COLO829 (cell line): ENCODE measurements at places on chromosomes 2 and 18.

DNA sequence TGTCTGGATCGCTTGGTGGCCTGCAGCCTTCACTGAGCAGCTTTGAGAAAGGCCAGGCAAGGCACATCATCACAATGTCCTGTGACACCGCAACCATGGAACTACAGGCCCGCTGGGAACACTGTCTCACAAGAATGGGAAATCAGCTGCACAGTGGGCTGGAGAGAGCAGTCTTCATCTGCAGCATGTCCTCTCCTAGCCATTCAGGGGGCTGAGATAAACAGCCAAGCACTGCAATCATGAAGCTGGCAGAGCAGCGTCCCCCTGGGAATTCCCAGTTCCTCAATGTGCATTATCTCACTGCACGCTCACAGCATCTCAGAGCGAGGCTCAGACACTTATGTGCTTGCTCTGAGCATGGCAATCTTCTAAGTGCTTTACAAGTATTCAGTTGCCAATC, 1.9 kb downstream of the CMPK2 start:
- DNase-seq = no peak

DNA sequence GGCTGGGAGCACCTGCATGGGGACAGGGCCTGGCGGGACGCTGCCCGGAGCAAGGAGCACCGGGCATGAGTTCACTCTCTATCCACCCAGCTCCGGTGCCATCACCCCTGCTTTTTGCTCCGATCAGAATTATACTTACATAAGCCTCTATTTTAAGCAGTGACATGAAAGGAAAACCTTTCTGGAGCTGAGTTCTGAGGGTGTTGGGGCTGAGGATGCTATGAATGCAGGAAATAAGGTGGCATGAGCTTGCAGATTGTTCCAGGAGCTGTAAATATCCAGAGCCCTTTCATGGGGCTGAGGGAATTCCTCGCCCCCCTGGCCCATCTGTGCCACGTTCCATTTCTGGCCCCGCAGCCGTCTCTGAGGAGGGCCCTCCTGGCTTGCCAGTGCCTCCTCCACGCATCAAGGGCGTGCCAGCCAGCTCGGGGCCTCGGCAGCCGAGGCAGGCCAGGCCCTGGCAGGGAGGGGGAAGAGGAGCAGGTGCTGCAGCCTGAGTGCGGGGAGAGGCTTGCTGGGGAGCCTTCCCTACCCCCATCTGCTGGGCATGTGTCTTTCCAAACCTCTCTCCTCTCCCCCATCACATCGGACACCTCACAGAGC, 91.7 kb upstream of the MCFD2 start:
- DNase-seq = no peak

DNA sequence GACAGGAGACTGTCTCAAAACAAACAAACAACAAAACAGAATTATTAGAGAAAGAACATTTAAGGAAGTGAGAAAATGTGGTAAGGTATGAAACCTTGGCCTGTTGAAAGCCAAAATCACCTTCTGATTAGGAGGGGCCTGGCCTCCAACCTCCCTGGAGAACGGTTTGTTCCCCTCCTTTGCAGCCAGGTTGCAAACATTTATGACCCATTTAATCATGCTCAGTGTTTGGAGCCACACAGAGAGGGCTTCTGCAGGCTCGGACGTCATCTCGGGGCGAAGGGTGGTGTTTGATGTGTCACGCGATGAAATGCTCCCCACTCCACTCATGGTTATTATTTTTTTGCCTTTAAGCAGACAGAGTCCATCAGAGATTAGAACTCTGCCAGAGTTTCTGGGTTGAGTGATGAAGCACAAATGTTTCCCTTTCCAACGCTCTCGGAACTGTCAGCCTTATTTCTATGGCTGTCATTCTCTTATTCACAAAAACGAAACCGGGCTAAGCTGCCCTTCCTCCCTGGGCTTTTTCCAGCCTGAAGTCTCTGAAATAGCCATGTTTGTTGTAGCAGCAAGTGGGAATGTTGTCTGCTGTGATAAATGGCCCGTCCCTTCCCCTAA, 33.6 kb upstream of the ROCK2 start:
- DNase-seq = no peak

- peak; percentile 57 for DNase-seq
These were observed 6.1 kb downstream of the CHMP1B start for GRCh38 chr18:11857177-11857887.

DNA sequence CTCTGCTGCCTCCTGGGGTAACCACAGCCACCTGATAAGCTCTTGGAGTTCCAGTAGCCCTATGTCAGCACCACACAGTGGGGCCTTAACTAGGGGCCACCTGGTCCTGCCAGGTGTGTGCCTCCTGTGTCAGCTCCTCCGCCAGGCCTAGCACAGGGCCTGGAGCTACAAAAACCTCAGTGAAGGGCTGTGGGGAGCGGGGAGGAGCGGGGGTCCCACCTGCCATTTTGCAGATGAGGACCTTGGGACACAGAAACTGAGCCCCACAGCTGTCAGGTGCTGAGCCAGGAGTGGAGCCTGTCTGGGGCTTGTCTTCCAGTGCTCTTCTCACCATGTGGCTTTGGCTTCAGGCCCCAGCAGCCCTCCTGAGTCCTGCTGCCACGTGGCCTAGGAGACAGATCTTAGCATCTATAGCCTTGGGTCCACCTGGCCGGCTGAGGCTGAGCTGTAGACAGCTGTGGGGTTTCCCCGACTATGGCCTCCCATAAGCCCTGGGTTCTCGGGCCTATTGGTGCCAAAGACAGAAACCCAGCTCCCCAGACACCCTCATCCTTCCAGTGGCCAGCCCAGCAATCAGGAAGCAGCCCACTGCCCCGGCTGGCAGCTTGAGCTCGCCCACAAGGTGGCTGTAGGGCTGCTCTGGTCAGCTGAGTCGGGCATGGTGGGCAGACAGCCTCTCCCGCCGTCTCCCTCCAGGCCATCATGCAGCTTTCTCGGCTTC, 104.5 kb upstream of the MCFD2 start:
- no peak for DNase-seq

DNA sequence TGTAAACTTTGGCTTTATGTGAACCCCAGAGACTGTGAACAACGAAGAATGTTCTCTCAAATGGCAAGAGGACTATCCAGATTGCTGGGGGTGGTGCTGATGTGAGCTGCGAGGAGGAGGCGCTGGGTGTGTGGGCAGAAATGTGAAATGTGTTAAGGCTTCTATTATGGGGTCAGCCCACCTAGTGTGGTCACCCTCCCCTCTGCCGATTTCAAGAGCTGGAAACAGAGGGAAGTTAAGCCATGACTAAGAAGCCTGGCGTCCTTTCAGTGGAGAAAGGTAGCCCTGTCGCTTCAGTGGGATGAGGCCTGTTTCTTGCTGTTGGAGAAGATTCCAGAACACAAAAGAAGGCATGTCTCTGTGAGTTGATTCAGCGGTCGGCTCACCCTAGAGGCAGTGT, 89.0 kb upstream of the KCTD1 start:
- no peak for DNase-seq

GRCh38 chr2:152176113-152176714, 651 bp upstream of the STAM2 start:
- DNase-seq = no peak

DNA sequence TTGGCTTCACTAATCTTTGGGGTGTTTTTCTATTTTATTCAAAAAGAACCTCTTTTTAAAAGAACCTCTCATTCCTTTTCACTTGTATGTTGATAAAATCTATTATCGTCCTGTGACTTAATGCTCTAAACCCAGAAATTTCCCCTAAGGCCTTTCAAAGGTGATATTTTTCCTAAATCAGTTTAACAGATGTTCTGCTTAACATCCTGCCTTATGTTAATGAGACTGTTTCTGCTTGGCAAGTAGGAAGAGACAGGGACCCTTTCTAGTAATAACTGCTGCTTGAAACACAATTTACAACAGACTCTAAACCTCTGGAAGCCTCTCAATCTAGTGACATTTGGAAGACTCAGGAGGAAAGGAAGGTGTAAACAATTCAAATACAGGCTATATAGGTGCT, 128.8 kb downstream of the KCNJ3 start:
- DNase-seq = no peak

- DNase-seq = no peak
These were observed 262.7 kb downstream of the ATAD2B start for GRCh38 chr2:23664066-23664788.

- no peak for DNase-seq
These were observed 136.1 kb downstream of the GCA start for GRCh38 chr2:162480067-162480466.

- DNase-seq = no peak
These were observed 55.6 kb upstream of the DLGAP1 start for GRCh38 chr18:4510711-4511110.

DNA sequence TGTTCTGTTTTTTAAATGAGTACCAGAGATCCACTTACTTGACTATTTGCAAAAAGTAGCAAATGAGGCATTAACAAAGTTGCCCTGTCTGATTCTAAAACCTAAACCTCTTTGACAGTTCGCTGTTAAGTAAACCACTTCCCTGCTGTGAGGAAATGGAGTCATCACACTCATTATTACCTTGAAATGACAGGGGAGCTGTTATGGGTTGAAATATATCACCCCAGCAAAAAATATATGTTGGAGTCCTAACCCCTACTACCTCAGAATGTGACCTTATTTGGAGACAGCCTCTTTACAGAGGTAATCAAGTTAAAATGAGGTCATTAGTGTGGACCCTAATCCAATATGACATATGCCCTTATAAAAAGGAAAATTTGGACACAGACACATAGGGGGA, 36.1 kb downstream of the DHRS9 start:
- no peak for DNase-seq

GRCh38 chr2:34519659-34520058, 920.6 kb upstream of the FAM98A start:
- DNase-seq = no peak

DNA sequence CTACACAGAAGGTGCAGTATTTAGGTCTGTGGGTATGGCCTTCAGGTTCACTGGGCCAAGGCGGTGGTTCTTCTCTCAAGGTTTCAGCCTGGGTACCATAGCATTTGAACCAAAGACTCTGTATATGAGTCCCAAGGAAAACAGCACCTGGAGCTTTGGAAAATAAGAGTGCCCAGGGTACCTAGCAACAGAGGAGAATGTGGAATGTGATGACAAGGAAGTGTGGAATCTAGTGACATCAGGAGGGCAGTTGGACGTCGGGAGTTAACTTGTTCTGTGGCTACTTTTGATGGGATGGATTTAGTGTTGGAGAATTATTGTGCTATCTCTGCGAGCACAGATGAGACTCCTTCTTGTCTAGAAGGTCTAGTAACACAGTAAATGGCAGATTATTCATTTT, 201.2 kb downstream of the NOL4 start:
- no peak for DNase-seq

- no peak for DNase-seq
These were observed 27.3 kb downstream of the RFTN2 start for GRCh38 chr2:197647961-197648690.

DNA sequence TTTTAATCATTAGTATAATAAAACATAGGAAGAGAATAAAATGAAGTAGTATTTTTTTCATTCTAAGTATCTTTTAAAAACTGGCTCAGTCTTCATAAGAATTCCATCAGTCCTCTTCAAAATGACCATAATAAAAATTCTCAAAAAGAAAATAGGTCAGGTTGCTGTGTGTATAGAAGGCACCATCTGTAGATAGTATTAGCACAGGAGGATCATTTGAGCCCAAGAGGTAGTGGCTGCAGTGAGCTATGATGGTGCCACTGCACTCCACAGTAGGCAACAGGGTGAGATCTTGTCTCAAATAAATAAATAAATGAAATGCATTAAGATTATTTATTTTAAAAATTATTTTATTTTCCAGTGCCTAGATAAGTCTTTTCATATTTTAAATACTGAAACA, 475.8 kb downstream of the ZNF804A start:
- DNase-seq = no peak

GRCh38 chr2:181954538-181954883, 31.1 kb upstream of the PPP1R1C start:
- DNase-seq = no peak

GRCh38 chr18:37554399-37554787, 11.2 kb downstream of the CELF4 start:
- DNase-seq = no peak

DNA sequence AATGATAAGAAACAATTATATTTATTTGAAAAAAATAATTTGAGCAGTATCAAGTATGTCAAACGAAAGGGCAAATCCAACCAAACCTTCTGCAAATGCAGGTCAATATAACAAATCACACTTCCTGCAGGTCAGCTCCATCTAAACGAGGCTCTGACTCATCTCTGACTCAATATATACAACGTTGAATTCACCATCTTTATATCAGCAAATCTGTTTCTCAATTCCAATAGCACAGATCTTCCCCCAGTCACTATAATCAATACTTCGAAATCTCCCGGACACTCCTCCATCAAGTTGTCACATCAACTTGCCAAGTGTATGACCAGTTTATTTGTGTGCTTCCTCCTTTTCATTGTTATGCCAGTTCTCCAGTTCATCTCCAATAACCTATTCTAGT, 388.9 kb downstream of the ZEB2 start:
- no peak for DNase-seq

- no peak for DNase-seq
These were observed 508.4 kb downstream of the PLCL1 start for GRCh38 chr2:198312596-198313483.

GRCh38 chr2:147689220-147689909, 155.5 kb upstream of the ACVR2A start:
- no peak for DNase-seq

DNA sequence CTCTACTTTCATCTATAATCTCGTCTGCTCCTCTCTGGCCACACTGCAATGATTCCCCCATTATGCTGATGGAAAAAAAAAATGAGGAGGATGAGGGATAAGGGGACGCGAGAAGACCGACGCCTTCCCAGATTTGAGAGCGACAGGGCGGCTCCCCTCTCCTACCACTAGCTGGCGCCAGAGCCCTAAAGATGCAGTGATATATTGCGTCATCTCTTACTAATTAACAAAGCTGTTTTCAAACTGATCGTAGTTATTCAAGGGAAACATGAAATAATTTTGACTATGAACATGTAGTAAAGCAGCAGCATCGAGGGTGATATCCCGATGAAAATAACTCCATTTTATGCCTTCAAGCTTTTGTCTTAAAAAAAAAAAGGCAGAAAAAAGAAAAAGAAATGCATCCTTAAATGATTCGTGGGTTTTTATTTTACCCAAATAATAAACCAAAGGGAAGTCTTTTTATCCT, 48.0 kb upstream of the HNRNPA3 start:
- DNase-seq = peak; percentile 74

GRCh38 chr18:63282793-63283192, 36.8 kb downstream of the BCL2 start:
- no peak for DNase-seq

DNA sequence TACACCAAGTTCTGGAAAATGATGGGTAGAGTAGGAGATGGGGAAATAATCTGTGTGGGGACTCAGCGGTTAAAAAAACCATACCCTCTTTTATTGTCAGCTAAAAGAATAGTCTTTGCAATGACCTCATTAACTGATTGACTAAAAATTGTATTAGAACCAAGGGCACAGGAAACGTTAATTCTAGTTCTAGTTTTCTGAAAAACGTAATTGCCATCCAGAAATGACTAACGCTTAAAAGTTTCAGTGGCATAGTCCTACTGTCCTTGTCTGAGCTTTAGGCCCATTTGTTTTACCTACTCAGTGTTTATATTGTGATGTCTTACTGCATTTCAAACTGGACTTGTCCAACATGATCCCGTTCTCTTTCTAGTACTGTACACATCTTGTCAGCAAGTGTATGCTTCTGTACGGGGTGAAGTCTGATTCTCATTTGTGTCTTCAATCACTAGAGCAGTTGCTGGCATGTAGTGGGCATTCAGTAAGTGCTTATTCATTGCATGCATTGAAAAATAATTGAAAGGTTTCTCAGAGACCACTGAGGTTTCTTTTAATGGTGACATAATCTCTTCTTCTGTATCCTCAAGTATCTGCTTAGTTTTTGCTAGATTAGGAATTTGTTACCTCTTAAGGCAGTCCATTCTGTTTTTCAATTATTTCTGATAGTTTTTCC, 81.5 kb downstream of the ZNF407 start:
- no peak for DNase-seq
